ENCODE measurements at places on chromosomes 2 and 18. TPM values are rescaled to one million over a fixed set of nuclear protein-coding genes. Genes with fewer than 3 reads are reported as not detected.

DNA sequence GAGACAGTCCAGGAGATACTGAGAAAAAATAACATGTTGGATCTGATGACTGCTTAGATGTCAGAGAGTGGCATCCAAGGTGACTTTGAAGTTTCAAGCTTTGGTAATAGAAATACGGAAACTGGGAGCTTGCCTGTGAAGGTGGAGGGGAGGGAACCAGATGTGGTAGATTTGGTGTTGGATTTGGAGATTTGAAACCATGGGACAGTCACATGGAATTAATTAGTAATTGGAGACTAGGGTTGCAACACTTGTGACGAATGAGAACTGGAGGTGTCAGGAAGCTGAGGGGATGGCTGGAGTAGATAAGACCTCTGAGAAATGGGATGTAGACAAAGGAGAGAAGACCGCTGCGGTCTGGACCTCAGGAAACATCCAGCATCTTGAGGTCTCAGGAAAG, 46.7 kb downstream of the RPL37A start:
- DNase-seq: no peak

- no peak for DNase-seq
Measured at GRCh38 chr2:75920859-75921551, 210.3 kb upstream of the GCFC2 start.

GRCh38 chr2:228516019-228516418, 334.5 kb upstream of the SPHKAP start:
- DNase-seq: no peak

DNA sequence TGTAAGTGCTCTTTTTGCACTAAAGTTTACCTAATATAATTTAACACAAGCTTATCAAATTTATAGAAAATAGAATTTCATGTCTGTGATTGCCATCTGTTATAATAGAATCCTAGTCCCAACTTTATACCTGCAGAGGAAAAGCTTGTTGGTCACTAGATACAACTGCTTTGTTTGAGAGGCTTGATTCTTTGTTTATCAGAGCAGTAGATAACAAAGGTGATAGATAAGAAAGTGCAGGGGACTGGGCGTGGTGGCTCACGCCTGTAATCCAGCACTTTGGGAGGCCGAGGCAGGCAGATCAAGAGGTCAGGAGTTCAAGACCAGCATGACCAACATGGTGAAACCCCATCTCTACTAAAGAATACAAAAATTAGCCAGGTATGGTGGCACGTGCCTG, 528.0 kb downstream of the STK39 start:
- DNase-seq: no peak

DNA sequence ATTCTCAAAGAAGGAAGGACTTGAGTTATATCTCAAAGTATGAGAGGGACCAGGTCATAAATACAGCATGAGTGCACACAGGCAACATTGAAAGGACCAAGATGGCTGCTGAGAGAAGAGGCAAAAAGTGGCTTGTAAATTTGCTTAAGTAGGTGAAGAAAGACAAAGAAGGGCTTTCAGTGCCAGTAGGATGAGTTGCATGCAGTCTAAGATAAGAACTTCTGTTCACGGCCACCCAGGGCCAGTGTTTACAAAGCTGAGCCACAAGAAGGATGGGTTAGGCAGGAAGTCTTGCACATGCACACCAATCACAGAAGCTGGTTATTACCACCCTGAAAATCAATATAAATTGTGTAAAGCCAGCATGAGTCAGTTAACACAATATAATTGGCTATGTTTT, 3.1 kb upstream of the ABCB11 start:
- no peak for DNase-seq

Gene PASK
- total RNA-seq: 8.3 TPM
